ENCODE measurements at places on chromosomes 2 and 18.

DNA sequence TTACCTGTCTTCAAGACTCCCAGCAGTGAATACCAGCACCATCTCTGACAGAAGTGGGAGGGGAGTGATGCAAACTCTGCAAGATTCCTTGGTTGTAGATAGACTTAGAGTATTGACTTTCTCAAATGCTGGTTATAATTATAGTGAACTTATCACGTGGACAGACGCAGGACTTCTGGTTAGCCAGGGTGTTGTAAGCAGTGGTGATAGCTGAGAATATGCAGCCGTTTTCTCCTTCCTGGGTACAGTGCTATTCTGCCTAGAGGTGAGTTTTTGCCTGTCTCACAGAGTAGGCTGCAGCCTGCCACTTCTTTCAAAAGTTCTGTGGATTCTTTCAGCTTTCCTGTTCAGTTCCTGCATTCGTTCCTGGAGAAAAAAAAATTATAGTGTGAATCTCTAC lies 733 bp upstream of the CXCR2 start:
- no peak for DNase-seq

- no peak for DNase-seq
Observed at GRCh38 chr2:56647997-56648396, 464.2 kb downstream of the CCDC85A start.

- no peak for DNase-seq
Observed at GRCh38 chr18:33157893-33158292, 282.6 kb downstream of the CCDC178 start.

- DNase-seq, result no peak
Observed at GRCh38 chr2:219737270-219737691, 109.9 kb downstream of the SLC4A3 start.

- no peak for DNase-seq
Observed at GRCh38 chr2:117933884-117934354, 80.0 kb downstream of the CCDC93 start.

DNA sequence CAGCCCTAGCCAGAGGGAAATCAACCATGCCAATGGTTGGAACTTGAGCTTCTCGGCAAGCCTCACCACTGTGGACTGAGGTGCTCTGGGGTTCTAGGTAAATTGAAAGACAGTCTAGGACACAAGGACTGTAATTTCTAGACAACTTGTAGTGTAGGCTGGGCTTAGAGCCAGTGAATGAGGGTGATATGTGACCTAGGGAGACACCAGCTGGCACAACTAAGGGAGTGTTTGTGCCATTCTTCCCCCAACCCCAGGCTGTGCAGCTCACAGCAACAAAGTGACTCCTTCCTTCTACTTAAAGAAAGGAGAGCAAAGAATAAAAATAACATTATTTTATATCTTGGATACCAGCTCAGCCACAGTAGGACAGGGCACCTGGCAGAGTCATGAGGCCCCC lies 1690.7 kb upstream of the TMEFF2 start:
- no peak for DNase-seq

DNA sequence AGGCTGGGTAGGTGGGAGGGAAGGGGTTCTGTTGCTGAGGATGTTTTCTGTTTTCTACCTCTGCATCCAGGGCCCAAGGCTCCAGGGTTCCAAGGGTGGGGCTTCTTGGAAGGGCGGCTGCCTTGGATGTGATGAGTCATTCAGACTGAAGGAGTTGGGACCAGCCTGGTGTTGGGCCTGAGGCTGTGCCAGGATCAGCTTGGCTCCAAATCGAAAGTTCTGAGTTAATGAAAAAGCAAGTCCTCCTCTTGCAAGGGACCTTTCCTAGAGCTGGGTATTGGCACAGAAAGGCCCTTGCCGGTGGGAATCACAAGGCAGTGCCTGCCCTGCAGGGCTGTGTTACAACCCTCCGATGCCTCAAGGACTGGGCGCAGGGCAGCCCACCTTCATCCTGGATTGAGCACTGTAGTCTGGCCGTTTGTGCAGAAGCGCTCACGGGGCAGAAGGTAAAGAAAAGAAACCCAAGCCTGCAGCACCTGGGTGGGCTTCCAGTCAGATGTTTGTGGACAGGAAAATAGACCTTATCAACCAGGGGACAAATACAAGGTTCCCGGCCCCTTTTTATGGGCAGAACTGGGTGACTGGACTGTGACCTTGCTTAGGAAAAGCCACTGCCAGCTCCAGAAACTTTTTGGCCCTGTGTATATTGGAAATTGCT lies 52.5 kb upstream of the MCFD2 start:
- peak; percentile 39 for DNase-seq

DNA sequence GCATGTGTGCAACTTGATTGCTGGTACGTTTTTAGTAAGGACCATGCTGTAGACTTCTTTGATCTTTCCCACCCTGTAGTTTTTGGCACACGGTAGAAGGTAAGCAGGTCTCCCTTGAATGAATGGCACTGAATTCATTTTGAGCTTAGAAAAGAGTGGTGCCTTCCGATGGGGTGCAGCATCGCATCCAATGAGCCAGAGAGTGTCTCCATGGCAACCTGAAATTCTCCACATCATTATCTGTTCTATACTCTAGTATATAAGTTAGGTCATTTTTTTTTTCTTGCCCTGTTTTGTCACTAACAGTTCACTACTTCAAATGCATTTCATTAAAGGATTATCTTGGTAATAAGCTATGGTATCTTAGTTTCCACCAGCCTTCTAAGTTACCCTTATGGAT lies 81.2 kb upstream of the REV1 start:
- no peak for DNase-seq

DNA sequence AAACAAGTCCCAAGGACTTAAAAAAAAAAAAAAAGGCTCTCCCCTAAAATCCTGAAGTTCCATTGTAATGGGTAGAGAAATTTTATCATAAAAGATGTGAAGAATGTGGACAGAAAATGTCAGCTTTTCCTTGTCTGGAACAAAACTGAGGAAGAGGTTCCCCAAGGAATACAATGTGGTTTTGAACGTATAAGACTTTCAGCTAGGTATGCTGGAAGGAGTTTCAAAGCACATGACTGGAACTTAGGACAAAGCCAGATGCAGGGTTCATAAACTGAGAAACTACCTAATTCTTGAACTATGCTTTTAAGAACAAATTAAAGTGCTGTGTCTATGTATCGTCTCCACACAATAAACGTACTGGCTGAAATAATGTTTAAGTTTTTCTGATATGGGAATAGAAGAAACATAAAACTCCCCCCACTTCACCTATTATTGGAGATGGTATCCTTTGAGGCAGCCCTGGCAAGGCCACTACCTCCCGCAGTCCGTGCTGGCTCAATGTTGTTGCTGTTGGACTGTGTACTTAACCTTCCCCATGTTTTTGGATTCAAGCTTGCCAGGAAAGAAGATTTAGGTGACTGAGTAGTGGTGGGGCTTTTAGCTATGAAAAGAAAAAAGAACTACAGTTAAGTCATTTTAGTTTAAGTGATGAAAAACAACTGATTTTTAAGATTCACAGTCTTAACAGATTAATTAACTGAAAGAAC lies 84.2 kb upstream of the DNER start:
- DNase-seq, result no peak

DNA sequence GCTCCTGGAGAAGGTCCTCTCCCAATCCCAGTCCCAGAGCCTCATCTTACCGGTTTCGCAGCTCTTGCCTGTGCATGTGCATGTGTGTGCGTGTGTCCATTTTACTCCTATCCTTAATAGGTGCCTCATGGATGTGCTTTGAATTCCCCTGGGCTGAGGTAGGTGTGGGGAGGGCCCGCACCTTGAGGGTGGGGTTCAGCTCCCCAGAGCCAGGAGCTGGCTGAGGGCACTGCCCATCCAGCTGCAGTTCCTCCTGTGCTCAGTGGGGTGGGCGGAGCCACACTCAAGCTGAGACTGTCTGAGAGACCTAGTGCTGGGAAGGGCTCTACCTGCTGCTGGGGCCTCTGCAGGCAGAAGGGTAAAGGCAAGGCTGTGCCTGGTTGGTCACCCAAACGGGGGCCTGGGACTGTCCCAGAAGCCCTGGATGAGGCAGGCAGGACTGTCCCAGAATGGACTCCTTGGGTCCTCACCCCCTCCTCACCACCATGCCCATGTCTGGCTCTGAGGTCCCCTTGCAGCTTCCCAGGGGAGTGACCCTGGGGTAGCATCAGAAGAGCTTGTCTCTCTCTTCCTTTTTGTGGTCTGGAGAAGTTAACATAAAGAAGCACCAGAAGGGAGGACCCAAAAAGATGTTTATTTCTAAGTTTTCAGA lies 8.9 kb downstream of the GDF7 start:
- DNase-seq, result no peak

GRCh38 chr2:166333801-166334200 lies 41.9 kb downstream of the SCN9A start:
- no peak for DNase-seq

DNA sequence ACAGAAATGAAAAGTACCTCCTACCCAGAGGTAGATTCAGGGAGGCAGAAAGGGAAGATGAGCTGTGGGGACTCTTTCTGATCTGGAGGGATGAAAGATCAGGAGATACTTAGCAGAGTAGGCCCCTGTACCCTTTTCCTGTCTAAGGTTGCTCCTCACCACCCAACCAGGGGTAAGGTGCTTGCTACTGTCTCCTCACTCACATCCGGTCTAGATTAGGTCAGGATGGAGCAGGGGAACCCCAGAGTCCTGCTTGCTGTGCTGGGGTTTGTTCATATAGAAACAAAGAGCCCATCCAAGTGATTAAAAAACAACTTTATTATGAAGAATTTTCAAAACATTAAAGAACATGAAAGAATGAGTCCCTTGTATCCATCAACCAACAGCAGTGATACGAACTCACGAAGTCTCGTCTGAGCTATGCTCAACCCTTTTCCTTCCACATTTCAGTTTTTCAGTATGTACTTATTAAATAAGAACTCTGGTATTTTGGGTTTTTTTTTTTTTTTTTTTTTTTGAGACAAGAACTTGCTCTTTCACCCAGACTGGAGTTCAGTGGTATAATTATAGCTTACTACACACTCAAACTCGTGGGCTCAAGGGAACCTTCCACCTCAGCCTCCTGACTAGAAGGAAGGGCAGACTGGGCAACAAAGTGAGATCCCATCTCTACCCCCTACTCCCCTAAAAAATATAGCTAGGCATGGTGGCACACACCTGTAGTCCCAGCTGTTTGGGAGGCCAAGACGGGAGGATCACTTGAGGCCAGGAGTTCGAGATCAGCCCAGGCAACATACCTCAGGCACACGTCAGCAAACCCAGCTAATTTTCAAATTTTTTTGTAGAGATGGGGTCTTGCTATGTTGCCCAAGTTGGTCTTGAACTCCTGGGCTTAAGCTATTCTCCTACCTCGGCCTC lies 28.5 kb upstream of the MCFD2 start:
- no peak for DNase-seq

DNA sequence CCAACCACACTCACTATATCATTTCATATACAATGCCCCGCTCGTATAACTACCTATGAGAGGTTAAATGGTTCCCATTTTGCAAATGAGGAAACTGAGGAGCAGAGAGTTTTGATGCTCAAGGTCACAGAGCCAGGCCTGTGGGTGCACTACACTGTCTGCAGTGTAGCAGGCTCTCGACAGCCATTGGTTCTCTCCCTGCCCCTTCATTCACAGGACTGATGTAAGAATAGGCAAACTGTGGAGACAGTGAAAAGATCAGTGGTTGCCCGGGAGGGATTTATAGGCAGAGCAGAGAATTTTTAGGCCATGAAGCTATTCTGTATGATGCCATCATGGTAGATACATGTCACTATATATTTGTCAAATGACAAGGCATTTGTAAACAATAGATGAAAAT lies 39.0 kb upstream of the LBH start:
- no peak for DNase-seq

GRCh38 chr2:128420776-128421175 lies 102.1 kb upstream of the HS6ST1 start:
- DNase-seq, result no peak

GRCh38 chr2:226715347-226715990 lies 84.2 kb downstream of the IRS1 start:
- no peak for DNase-seq

Data from foreskin melanocyte (primary cell).